ENCODE measurements at places on chromosomes 5 and 9.

GRCh38 chr9:26561928-26562327 is 330.7 kb downstream of the CAAP1 start:
- no peak for DNase-seq

- DNase-seq = no peak
Measured at GRCh38 chr9:127783111-127784008, 2.5 kb upstream of the CDK9 start.

- DNase-seq = no peak
Measured at GRCh38 chr5:135094339-135095051, 60.5 kb upstream of the PITX1 start.

DNA sequence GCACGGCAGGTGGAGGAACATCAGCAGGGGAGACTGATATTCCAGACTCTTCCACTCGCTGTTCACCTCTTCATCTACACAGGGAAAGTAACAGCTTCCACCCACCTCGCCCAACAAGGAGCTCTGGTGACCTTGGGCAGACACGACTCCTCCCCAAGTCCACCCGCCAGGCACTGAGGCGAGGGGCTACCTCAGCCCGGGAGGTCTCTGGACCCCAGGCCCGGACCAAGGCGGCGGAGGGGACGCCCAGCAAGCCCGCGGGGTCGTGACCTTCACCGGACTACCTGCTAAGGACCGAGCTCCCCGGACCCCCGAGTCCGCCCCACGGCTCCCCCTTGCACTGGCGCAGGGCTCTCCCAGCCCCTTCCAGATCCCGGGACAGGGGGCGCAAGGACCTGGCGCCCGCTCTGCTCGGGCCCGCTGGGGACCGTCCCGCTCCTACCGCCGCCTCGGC is 70.2 kb upstream of the LPCAT1 start:
- no peak for DNase-seq

GRCh38 chr5:31854181-31855133 is 215.5 kb downstream of the PDZD2 start:
- no peak for DNase-seq
